ENCODE measurements at places on chromosomes 5 and 9.

DNA sequence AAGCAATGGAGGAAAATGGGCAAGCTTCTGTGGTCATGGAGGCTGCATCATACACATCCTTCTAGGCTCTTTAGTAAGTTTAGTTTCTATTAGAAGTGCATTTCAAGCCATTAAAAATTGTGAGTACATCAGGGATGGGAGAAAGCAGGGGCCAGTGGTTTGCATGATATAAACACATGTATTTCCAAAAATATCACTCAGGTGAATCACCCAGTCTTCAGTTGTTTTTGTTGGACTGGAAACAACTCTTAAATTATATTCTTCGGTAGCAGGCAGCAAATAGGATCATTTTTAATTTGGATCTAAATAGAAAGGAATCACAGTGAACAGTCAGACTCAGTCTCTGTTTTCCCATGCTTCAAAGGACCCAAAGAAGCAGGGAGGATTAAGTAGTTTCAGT is 657.9 kb downstream of the TLR4 start:
- no peak for DNase-seq

DNA sequence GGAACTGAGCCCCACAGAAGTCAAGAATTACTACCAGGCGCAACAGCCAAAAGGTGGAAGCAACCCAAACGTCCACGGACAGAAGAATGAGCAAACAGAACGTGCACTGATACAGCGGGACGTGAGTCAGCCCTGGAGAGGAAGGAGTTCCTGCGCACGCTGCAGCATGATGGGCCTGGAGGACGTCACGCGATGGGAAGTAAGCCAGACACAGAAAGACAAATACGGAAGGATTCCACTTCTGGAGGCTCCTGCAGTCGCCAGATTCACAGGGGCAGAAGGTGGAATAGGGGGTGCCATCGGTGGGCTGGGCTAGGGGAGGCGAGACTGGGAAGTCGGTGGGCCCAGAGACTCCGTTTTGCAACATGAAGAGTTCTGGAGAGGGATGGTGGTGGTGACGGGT is 80.3 kb upstream of the PHYKPL start:
- DNase-seq = no peak

GRCh38 chr5:147643142-147643541 is 133.3 kb upstream of the DPYSL3 start:
- no peak for DNase-seq

- no peak for DNase-seq
Observed at GRCh38 chr9:84703793-84704192, 34.3 kb downstream of the NTRK2 start.

DNA sequence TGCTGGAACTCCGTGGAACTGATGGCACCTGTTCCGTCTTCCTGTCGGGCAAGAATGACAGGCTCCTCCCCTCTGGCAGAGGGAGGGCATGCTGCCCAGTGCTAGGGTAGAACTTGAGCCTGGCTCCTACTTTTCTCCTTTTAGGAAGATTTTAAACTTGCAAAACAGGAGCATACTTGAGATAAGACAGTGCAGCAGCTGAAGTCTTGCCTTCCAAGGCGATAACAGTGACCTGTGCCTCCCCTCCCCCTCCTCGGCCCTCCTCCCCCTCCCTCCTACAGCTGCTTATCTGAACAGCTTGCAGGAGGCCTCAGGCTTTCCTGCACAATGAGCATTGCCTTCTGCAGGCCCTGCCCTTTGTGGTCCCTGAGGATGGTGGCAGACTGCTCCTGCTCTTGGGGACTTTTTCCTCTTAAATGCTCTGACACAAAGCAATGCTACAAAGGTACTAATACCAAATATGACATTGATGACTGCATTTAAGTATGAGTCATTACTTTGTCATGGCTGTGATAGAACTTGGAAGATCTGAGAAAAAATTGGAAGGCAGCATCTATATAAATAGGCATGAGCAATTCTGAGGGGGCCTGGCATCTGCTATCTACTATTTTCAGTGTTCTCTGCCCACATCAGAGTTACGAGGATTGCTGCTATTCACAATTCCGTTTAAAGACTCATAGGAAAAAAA is 2.0 kb downstream of the GADD45G start:
- DNase-seq = no peak

DNA sequence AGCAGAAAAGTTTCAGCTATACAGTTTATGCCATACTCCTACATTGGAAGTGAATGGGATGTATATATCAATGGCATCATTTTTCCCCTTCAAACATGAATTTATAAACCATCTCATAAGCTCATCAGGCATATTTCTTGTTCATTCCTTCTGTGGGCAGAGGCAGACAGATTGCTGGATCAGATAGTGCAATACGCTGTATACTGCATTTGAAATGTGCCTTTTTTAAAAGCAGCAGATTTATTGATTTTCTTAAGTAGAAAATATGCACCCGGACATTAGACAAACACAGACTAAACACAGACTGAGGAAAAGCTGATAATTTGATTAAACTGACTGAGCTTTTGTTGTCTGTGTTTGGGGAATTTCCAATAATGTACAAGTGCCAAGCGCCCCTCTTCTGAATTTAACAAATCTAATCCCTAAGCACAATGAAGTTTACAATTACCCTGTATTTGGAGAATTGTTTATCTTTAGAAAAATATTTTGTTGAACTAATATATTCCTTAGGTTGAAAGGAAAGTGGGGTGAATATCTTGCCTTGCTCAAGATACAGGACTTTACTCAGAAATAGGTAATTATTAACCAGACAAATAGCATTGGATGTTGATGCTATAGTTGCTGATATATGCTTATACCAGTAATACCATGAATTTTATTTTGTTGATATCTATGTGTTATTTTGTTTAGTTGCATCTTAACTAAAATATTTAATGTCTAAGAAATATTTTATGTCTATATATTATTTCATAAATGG is 566.6 kb upstream of the MEF2C start:
- no peak for DNase-seq

- no peak for DNase-seq
Observed at GRCh38 chr5:150661821-150662596, 958 bp downstream of the MYOZ3 start.

GRCh38 chr5:72117307-72117706 is 10.0 kb downstream of the MAP1B start:
- no peak for DNase-seq

DNA sequence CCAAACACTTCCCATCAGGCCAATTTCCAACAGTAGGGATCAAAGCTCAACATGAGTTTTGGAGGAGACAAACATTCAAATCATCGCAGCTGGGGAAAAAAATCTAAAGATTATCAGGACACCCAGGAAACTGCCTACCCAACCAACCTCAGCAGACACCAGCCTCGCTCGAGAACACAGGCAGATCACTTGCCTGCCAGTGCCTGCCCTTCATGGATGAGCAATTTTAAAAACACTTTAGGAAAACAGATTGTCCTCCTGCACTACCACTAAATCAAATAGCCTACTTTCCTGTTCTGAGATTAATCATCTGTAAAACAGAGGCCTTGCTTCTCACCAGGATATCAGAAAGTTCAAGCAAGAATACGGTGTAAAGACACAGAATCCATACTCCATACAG is 14.7 kb upstream of the TMEM174 start:
- DNase-seq = no peak

DNA sequence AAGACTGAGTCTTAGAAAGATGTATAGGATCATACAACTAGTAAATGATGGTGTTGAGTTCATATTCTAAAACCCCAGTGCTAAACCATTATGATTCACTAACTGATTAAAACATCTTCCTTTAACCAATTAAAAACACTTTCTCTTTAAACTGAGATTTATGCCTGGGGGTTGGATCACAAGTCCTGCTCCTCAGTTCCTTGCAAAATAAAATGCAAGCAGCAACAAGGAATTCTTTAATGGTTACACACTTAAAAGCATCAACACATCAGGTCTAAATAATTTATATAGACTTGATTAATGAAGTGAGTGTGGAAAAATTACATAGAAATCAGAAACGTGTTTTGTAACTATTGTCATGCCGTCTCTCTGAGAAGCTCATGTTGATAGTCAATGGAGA is 189.2 kb downstream of the TARS1 start:
- no peak for DNase-seq

DNA sequence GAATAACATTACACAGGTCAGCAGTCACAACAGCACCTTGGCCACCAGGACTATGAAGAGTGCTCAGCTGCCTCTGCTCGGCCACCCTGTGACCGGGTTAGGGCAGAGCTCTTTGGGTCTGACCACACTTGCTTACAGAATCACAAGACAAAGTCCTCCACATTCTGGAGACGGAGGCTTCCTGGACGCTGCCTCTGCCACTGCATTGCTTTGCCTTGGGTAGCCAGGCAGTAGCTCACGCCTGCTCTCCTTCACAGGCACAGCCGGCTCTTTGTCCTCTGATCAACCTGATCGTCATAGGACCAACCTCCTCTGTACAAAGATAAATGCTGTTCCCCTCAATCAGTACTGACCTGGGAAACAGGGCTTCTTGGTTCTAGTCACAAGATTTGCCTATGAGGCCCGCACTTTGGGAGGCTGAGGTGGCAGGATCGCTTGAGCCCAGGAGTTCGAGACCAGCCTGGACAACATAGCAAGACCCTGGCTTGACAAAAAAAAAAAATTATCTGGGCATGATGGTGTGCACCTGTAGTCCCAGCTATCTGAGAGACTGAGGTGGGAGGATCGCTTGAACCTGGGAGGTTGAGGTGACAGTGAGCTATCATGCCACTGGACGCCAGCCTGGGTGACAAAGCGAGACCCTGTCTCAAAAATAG is 128.4 kb upstream of the IER5L start:
- no peak for DNase-seq

DNA sequence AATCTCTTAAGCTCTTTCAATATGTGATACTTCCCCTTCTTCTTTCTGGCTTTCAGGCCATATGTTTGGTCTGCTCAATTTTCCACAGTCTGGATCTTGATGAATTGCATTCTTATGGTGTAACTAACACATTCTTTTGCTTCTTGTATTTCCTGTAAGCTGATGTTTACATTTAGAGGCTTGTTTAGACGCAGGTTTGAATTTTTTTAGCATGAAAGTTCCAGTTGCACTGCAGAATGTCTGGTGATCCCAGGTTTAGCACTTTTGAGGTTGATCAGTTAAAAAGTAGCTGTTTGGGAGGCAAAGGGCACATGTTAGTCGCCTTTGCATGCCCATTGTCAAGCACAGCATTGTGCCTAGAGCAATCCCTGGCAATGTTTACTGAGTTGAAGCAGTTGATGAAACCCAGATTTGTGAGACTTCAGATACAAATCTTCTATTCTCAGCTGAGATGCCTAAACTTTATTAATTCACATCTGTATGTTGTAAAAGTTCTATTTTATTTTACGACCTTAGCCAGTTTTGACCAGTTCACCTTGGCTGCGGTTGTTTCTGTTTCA is 59.6 kb upstream of the SPATA31C2 start:
- DNase-seq = no peak

- no peak for DNase-seq
Observed at GRCh38 chr5:124511791-124512190, 234.6 kb downstream of the ZNF608 start.

GRCh38 chr5:89034588-89034987 is 151.6 kb upstream of the MEF2C start:
- DNase-seq = no peak

GRCh38 chr9:8643464-8643863 is 843.9 kb upstream of the DMAC1 start:
- DNase-seq = no peak

DNA sequence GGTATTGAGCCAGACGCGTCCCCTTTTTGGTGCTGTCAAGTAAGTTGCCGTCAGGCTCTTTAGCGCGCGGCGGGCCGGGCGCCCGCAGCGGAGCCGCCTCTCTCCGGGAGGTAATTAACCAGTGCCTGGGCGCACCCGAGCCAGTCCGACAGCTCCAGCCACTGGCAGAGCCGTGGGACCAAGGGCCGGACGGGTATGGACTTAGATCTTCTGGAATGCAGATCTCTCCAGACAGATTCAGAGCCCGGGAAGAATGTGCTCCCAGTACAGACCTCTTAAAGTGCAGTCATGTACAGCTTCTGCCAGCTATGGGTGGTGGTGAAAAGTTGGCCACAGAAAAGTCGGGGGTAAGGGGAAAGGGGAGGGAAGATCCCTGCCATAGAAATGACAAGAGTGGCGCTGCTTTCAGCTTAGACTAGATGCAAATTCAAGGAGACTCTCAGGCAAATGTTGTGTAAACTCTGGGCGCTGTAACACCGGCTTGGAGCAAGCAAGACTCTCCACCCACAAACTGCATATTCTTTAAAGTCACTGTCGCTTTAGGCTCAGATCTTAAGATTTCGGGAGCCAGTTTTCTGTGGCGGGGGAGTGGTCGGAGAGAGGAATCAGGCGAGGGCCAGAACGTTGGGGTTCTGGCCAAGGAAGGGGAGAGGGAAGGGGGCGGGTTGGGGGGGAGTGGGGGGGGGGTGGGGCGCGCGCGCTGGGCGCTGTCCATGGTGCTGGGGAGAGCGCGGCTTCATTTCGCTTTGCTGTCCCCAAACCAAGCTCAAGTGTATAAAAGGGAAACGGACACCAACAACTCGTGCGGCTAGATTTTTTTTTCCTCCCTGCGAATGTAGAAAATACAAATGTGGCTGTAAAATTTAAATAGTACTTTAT is 29.2 kb downstream of the NR2F1 start:
- no peak for DNase-seq

DNA sequence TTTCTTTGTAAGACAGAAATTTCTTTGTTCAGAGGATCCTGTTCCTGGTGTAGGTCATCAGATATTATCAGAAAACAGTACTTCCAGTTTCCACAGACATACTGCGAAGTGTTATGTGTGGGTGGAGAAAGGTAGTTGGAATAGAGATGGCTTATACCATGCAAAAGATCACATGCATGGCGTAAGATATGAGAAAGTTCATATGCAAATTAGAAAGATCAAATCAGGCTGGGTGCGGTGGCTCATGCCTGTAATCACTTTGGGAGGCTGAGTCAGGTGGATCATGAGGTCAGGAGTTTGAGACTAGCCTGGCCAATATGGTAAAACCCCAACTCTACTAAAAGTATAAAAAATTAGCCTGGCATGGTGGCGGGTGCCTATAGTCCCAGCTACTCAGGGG is 65.2 kb upstream of the GLIS3 start:
- DNase-seq = no peak

- no peak for DNase-seq
Observed at GRCh38 chr5:172820046-172820767, 13.8 kb upstream of the ERGIC1 start.

DNA sequence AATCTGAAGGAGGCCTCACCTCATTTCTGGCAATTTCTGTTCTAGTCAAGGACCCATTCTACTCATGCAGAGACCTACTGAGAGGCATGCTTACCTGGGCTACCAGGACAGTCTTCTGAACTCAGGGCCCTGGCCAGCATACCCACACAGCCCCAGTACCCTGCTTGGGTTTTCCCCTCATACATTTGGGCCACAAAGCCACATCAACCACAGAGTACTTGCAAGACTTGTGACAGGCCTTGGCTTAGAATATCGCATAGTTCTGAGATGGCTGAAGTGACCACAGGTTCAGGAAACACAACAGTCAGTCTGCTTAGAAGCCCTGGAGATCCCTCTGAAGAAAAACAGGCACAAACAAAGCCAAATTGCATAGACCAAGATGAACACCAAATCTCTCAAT is 758.8 kb upstream of the CDH9 start:
- DNase-seq = no peak

- no peak for DNase-seq
Observed at GRCh38 chr5:123035360-123035917, 1.1 kb downstream of the PPIC start.
